ENCODE measurements at places on chromosomes 16 and 17.

GRCh38 chr16:23530062-23530461 lies 19.8 kb upstream of the GGA2 start:
- no peak for DNase-seq

DNA sequence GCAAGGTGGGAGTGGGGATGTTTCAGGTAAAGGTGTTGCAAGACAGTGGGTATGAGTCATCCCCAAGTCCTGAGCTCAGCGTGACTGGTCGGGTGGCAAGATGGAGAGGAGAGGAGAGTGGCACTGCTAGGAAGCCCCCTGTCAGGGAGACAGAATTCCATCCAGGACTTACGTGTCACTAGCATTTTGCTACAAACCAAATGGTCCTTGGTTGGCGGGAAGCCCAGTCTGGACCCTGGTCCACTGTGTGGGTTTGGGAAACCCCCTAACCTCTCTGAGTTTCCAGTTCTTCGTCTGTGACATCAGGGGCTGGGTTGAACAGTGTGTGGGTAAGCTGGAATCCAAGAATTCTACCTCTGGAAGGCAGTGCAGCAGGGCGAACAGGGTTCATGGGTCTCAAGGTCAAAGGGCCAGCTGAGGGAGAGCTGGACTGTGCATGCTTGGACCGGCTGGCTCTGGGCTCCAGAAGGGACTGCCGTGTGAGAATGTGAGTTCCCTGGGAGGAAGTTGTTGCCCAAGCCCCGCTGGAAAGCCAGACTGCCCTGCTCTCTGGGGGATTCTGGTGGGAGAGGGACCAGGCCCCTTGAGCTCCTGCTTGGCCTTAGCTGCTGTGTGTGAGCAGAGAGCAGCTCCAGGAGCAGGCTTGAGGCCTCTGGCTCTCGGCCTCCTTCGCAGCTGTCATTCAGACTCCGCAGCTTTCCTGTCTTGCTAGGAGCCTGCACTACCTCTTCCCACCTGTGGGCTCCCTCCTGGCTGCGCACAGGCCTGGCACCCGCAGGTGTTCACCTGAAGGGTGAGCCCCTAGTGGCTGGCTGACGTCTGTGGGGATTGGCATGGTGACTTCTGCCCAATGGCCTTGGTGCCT lies 84.6 kb downstream of the NT5M start:
- no peak for DNase-seq

DNA sequence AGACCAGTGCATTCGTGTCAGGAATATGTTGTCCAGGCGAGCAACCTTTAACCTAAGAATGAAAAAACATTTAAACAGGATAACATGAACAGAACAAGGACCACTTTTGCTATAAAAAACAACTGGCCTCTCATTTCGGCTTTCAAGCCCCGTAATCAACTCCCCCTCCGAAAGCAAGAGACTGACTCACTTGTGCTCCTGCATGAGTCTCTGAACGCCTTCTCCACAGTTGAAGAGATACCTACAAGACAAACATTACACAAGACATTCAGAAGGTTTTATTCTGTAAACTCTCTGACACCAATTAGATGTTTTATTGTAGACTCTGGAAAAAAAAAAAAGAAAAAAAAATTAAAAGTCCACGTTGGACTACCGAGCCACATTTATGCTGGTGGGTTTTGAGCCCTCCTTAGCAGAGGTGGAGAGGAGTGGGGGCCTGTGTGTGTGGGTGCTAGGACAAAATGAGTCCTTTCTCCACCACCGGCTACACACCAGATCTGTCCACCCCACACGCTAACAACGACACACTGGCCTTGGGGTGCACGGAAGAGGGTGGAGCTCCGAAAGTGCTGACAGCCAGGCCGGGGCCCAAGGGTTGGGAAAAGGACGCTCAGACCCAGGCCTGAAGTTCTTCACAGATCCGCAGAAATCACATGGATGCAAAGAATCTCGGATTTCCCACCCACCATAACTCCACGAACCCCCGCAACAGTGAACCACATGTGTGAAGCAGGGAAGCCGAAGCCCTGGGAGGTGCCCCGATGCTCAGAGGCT lies 759 bp downstream of the ELAC2 start:
- no peak for DNase-seq

DNA sequence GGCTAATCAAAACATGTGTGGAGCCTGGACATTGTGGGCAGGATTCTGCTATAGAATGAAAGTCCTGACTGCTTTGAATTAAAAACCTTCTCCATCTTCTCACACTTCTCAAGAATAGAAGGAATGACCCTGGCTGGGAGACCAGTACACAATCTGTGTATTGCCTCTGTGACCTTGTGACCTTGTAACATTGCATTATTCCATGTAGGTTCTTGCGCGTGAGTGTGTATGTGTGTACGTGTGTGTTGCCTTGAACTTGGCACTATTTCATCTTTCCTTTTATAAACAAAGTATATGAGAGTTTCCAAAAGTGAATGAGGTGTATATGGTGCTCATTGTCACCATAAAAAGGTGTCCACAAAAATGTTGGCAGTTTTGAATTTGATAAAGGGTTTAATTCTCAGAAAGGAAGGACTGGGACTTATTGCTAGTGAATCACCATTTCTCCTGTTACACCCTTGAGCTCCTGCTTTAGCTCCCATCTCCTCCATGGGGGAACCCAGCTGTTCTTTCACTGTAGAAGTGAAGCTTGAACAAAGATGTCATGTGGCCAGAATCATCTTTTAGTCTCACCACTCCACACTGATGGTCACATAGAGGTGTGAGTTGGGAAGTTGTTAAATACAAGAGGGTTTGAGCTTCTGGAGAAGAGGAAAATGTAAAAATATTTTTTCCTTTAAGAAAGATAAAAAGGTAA lies 244.9 kb downstream of the FTO start:
- DNase-seq: no peak

DNA sequence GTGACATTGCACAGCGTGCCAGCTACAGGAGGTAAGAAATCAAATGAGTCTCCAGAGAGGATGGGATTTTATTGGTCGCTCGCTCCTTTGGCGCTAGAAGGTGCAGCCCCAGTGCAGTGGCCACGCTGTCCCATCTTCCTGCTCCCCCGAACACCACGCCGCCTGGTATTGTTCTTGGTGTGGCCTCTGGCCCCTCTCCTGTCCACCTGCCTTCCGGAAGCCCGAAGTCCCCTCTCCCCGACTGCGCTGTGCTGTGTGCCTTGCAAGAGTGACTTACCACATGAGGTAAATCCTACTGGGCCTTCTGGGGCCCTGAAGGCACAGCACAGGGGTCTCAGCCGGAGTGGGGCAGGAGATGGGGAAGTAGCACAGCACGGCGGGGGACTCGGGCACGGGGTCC lies 58.2 kb downstream of the MARCHF10 start:
- no peak for DNase-seq

DNA sequence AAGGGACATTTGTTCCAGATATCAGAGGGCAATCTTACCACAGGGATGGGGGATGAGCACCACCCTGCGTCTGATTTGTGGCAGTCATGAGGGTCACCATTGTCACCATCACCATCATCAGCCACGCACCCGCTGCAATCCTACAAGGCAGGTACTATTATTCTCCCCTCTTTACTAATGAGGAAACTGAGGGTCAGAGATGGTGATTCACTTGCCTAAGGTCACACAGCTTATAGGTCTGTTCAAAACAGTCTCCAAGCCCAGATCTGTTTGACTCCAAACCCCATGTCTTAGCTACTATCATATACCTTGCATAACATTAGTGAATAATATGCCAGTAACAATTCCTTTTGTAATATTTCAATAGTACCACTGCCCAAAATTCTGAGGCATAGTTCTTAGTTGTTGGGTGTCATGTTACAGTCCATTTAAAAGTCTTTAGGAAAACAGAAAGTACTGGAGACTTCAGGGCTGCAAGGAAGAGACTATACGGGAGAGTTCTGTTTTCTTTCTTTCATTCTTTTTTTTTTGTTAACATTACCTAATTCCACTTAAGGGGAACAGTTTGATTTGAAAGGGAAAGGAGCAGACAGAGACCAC lies 166.4 kb downstream of the C16orf95 start:
- DNase-seq: no peak

DNA sequence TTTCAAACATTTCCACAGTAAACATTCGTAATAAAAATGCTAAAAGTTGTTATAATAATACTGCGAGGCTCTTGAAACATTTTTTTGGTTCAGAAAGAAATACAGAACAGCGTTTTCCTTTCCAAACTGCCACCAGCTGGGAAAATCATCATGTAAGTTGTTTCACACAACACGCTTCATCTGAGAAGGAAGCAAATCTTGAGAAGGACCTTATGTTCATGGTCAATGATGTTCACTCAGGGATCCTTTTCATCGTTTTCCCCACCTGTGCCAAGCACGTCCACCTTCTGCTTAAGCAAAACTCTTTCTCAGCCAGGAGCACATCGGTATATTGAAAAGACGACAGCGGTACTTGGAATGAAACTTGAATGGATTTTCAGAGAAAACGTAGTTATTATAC lies 274.5 kb upstream of the ELAC2 start:
- DNase-seq: no peak

All from thymus (tissue), 14 donors.